GM12864 (cell line): ENCODE measurements at places on chromosomes 4 and X.
A peak's percentile ranks its signal among the peaks of the same experiment; 100 is the strongest.

- no peak for DNase-seq
These were observed 68.8 kb downstream of the TECRL start for GRCh38 chr4:64340218-64341110.

GRCh38 chr4:176584031-176584606 is 208.6 kb downstream of the VEGFC start:
- DNase-seq, result no peak

DNA sequence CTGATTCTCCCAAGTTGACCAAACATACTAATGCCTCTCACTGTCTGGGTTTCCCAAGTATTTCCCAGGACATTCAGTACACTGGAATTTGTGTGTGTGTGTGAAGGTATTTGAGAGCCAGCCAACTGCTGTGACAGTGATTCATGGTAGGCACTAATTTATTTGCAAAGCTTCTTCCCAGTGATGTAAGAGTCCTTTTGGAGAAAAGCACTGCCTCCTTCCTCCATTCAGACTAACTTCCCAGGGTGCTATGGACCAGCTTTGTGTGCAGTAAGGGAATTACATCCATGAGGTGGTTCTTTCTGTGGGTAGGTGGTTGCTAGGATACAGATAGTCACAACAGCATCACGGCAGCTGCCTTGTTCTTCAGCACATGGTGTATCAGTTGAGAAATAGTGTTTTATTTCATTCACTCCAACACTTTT is 8.7 kb downstream of the EGF start:
- no peak for DNase-seq

DNA sequence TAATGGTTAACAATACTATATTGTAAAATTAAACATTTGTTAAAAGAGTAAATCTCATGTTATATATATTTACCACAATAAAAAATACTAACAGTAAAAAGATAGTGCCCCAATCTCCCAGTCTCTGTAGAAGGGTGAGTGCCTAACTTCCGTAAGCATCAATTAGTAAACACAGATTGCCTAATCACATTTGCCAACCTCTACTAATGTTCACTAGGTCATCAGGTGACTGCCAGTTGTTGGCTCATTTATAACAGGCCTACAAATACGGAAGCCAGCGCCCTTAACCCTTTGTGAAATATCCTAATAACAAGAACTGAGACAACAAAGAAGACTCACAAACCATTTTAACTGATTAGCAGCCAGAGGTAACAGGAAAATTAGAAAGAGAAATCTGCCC is 345.1 kb downstream of the INPP4B start:
- no peak for DNase-seq

DNA sequence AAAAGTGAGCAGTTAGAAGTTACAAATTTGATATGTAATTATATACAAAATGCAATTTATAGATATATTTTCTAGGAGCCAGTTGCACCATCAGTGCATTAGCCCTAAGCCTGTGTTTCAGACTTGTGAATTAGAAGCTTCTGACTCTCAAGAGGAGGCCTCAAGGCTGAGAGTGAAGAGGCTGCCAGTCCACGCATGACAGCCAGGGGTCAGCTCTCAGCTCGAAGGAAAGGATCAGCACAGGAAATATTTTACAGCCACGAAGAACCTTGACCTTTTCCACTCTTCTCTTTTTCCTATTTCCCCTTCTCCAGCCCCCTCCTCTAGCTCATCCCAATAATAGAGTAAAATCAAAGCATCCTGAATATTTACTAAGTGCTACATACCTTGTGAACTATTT is 642.4 kb downstream of the TRIML1 start:
- no peak for DNase-seq

DNA sequence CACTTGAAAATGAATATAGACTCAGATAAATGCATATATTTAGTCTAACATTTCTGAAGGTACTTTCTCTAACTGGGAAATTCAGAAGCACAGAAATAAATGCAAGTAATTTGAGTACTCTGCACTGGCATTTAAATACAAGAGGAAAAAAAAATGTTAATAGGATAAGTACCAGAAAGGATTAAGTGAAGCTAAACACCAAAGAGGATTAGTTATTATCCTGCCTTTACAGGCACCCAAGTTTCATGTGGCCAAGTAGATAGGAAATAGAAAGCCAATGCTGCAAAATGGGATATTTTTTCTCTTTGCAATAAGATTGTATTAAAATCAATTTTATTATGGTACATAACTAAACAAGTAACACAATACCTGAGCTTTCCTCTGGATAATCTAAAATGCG is 762.5 kb downstream of the PCDH7 start:
- no peak for DNase-seq

DNA sequence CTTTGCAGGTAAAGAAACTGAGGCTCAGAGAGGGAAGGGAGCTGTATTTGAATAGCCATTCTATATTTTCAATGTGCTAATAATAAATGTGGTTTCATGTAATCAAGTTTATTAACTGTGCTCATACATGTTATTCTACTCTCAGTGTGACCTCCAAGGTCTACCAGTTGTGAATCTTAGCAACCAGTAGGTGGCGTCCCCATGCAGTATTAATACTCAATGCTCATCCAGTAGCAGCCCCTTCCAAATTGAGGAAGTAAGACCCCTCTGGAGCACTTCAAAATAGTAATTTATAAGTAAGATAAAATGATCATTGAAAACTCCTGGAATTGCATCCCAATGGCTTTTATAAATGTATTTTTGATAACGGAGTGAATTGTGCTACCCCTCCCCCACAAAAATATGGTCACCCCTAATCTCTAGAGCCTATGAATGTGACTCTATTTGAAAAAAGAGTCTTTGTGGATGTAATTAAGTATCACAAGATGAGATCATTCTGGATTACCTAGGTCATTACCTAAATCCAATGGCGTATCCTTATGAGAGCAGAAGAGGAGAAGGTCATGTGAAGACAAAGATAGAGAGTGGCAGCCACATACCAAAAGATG is 20.4 kb upstream of the SEPSECS start:
- DNase-seq, result peak; percentile 38

- DNase-seq, result no peak
These were observed 157.1 kb upstream of the RBPJ start for GRCh38 chr4:26163425-26164362.

- DNase-seq, result no peak
These were observed 128.6 kb downstream of the RASL11B start for GRCh38 chr4:52990706-52991105.

GRCh38 chrX:55867181-55867651 is 149.7 kb downstream of the RRAGB start:
- peak; percentile 65 for DNase-seq

DNA sequence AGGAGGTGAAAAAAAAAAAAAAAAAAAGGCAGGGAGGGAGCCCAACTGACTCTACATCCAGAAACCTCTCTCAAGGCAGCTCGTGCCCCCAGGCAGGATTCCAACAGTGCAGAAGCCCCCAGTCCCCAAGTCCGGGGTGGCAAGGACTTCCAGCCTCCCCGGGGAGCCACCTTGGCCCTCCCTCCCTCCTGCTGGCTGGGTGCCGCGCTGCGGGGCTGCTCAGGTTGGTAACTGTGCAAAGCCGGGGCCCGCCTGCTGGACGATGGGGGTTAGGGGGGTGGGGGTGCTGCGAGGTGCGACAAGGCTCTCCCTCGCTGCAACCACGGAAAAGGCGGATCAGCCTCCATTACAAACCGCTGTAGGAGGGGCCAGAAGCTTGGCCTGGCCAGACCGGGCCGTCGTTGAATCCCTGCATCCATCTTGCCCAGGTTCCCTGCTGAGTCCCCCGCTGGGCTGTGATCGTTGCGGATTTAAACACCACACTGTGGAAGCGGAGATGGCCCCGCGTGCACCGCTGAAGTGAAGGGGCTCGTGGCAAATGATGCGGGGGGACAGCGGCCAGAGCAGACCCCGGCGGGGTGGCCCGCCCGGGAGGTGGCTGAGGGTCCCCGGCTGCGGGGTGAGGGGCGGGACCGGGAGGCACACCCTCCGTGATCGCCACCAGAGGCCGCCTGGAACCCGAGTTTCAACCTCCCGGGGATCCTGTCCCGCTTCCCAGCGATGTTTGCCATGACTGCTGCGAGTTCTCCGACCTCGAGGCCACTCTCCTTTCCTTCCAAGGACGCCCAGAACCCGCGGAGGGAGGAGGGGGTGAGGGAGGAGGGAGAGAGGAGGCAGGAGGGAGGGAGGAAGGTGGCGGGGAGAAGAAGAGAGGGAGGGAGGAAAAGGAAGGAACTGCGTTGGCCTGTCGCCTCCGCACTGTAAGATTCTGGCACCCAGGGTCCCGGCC is 58.0 kb upstream of the DDX3X start:
- DNase-seq, result no peak
